ENCODE measurements at places on chromosomes 12 and 14.

DNA sequence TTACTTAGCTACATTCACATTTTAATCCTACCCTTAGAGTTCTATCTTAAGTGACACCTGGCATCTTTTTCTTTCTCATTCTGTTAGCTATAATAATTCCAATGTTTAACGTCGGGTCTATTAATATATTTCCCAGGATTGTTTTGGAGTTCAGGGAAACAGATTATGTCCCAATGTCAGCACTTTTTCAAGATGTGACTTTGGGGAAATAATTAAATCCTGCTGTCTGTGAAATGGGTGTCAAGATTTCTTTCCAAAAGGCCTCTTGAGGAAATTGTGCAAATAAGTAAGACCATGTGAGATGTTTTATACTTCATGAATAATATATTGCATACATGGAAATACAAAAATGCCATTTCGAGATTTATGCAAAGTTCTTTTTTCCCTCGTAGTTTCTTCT is 887.6 kb upstream of the SEL1L start:
- DNase-seq = no peak

- DNase-seq = no peak
These were observed 92.3 kb upstream of the DCN start for GRCh38 chr12:91274916-91275315.

DNA sequence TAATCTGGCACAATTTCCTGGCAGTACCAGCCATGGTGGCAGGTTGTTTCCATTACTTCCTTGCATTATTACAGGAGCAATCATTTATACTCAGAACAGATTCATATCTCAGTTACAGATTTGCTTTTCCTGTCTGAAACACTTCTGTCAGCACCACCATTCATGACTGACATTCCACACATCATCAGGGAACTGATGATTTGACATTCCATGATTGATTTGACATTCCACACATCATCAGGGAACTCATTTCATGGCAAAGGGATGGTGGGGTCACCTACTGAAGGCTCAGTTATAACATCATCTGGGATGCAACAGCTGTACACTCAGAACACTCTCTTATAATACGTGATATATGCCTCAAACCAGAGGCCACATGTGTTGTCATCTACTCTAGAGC is 30.9 kb upstream of the RERGL start:
- no peak for DNase-seq

GRCh38 chr12:123269896-123270213 is 1.8 kb downstream of the CDK2AP1 start:
- no peak for DNase-seq

DNA sequence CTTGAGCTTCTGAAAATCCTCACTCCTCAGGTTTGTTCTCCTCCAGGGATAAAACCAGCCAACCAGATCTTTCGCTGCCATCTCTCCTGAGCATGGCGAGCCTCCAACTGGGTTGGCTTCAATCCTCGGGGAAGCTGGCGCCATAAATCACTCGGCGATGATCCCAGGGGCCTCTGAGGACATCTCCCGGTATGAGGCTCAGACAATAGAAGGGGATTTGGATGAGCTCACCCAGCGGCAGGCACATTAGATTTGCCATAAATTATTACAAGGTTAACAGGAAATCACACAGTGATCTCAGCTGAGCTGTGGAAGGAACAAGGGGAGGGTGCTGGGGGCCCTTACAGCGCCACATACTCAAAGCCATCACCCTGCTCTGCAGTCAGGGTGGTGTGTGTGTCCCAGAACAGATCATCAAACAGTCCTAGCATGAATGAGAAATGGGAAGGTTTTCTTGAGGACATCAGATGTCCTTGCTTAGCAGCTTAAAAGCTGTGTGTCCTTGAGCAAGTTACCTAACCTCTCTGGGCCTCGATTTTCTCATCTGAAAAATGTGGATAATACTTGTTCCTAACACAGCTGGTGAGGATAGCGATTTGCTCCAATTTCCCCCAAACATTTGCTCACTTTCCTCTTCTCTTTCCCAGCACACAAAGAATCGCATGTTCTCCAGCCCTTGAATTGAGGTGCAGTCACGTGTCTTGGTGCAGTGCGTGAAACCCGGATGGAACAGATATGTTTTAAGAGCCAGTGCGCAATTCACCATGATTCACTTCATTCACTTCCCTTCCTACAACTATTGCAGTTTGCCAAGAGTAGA is 142.8 kb downstream of the SCARB1 start:
- DNase-seq = no peak

DNA sequence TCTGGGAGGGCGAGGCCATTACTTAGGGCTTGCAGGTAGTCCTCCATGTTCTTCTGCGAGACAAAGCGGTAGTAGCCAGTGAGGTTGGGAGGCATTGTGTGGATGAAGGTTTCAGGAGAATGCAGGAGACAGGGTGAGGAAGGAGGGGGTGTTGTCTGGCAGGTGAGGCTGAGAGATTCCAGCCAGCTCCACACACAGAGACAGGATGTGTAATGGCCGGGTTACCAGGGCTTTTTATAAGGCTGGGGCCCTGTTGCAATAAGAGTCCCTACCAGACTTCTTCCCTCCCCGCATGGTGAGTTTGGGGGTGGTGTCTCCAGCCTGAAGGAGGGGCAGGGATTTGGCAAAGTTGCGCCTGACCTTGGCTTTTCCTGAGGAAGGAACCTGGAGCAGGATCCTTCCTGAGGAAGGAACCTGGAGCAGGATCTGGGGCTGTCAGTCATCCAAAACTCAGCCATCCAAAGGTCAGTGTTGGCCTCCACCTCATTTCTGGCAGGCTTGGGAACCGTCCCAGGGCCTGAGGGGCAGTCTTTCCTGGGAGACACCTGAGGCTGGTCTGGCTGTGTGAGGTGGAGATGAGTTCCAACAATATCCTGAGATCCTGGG is at the start of gene RBP5:
Gene RBP5 (minus strand): TSS at position 209 of the 606 bp plus-strand sequence. CDS start 114 bp downstream, at position 95.
- DNase-seq = no peak

- no peak for DNase-seq
These were observed 84.6 kb downstream of the OTOGL start for GRCh38 chr12:80183939-80184338.

DNA sequence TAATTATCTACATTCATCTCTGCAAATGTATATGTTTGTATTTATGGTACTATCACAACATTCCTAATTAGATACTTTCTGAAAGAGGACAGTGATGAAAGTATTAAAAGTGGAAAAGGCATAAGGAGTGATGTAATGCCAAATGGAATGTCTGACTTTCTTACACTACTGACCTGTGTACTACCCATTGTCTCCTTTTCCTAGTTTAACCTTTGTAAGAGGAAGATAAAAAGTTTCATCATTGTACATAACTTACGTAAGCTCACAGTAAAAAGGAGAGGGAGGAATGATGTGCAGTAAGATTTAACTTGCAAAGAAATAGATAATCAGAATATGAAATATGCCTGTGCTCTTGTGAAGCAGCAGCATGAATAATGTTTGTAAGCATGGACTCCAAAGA is 55.9 kb downstream of the SOX5 start:
- no peak for DNase-seq

DNA sequence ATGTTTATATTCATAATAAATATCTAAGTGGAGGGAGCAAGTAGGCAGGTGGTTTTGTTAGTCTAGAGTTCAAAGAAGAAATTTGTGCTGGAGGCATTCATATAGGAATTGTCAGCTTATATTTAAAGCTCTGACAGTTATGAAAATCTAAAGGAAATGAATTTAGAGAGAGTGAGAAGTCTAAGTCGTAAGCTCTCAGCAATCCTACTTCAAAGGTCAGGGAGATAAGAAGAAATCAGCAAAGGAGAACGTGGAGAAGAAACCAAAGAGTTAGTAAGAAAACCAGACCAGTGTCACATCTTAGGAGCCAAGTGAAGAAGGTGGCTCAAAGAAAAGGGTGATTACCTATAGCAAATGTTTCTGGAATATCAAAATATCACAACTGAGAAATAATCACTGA is 241.8 kb downstream of the FSCB start:
- no peak for DNase-seq

DNA sequence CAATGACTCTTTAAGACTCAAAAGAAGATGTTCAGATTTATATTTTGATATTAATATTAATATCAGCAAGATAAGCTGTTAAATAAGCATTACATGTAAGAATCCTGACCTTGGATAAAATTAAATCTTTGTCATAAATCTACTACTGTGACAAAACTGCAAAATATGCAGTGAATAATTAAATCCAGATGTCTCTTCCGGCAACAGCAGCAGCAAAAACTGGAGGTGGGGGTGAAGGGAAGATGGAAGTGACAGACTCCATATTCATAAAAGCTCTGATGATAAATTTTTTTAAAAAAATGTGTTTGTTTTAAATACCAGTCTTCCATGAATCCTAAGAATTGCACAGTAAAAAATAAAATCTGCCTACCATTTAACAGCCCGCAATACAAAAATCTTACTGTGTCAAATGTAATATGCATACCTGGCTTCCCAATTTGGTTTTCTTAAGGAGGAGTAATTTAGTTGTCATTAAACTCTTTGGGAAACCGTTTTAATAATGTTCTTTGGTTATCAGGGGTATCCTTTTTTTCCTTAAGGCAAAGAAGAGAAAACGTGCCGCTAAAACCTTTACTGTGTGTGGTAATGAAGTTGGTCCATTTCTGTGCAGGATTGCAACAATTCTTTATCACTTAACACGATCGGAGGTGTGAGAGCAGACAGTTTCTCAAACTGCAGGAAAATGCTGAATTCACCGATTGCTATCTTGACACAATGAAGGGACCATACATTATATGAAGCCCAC is 478.2 kb downstream of the DIO2 start:
- no peak for DNase-seq

DNA sequence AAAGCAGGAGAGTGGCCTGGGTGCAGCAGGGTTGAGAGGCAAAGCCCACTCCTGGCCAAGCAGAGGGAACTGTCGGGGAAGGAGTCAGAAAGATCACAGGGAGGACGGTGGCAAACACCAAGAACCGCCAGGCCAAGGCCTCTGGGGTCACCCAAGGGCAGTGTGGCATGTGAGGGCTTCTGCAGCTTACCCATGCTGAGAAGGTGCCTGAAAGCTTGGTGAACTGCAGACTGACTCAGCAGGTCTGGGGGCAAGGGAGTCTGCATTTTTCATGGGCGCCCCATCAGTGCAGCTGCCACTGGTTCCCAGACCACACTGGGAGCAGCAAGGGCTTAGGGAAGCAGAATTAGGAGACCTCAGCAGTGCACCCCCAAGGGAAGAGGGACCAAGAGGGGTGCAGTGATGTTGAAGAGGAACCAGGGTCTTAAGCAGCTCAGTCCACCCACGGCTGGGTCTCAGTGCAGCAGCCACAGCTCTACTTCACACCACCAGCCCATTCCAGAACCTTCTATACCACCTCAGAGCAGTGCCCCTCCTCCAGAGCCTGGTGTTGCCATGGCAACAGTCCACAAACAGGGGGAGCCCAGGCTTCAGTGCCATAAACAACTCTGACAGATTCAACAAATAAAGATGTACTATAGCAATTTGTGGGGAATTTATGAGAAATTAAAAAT is 59.4 kb downstream of the ITPK1 start:
- DNase-seq = no peak

GRCh38 chr12:81610955-81611889 is 147.9 kb downstream of the PPFIA2 start:
- no peak for DNase-seq

GRCh38 chr12:51406290-51406689 is 15.1 kb upstream of the GALNT6 start:
- no peak for DNase-seq

DNA sequence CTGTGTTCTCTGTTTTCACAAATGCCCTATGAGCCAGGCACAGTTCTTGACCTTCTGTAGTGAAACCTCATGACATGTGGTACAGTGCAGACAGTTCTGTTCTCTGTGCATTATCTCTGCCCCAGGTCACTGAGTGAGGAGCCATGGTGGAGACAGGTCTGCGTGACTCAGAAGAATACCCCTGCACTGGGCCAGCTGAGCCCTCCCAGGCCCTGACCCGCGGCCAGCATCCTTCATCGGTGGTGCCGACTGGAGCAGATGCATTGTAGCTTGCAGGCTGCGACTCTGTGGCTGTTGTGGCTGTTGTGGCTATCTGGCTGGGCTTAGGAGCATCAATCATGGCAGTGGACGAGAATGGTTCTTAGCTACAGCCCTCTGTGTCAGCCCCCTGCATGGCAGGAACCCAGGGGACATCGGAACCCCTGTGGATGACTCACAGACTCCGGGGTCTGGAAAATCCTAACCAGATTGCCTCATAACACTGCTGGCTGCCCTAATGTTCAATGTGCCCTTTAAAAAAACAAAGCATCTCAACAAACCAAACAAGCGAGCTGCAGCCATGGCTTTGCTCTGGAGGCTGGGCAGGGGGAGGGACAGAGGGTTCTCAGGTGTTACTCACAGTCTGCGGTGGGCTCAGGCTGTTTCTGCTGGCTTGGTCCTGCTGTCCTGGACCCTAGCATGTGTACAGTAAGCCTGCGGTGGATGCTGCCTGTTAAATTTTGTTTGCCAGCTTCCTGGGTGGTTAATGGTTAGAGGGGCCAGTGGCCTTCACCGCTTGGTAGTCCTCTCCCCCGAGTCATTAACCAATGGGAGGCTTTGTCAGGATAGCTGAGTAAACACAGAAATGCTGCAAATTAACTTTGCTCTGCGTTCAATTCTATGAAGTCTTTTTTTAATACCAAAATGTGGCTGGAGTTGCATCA is at the start of gene SERPINA6:
Gene SERPINA6 (minus strand): TSS at position 689 of the 923 bp plus-strand sequence. CDS start 8,688 bp downstream, outside the sequence.
- DNase-seq = peak; percentile 15

DNA sequence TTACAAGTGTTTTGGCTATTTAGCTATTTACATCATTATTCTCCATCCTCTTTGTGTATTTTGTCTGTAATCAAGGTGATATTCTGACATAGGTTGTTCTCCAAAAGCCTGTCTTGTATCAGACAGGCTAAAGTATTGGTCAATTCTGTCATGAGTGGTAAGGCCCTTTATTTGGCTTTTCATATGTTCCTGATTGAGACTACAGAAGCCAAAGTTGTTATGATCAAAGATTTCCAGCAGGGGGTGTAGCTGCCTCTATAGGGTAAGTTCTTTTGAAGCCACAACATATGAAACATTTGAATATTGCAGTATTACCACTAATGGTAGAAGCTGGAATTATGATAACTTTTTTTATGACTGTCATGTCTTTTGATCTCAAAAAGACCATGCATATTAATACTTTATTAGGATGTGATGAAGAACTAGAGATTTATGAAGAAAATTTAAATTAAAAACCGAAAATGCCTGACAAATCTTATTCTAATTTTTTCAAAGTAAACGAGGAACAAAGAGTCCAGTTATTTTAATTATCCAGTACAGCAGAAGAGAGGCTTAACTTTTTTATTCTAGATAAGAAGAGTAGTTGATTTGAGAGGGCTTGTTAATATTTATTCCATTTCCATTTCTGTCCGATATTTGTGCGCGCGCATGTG is 3.4 kb upstream of the ARHGAP5 start:
- peak; percentile 32 for DNase-seq

GRCh38 chr14:93936245-93936644 is 9.1 kb downstream of the FAM181A start:
- peak; percentile 35 for DNase-seq

DNA sequence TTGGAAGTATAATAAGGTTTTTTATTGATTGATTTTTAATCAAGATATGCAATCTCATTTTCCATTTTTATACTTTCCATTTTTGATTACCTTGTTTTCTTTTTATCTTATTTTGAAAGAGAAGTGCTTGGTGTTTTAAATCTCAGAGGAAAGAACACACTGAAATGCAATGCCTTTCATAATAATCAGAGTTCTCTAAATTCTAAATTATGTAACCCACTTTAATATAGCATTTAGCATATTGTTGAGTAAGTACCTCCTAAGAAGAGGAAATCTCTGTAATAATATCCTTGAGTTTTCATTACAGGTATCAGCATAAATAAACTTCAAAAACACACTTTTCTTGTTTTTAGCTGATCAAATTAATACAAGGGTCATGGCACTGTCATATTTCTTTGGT is 96.9 kb downstream of the GTF2A1 start:
- no peak for DNase-seq

Measured in stimulated activated CD8-positive, alpha-beta memory T cell treated with anti-CD3 and anti-CD28 coated beads, Interleukin-4, amount 100 ng/mL, for 48 hours (primary cell).